ENCODE measurements at places on chromosomes 2 and 18.

DNA sequence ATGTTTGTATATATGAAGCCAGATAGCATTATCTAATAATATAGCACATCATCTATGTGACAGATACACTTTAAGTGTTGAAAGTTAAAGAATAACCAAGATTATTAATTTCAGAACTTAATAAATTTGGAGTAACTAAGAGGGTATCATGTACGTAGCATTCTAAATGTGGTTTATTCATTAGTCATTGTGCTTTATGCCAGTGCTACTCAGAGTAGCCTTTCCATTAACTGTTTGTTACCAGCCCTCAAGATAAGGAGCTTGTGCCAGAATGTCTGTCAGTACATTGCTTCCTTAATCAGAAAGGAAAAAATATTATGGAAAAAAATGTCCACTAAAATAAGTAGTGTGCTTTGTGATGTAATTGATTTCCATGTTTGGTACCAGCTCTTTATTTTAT is 94.9 kb upstream of the TWSG1 start:
- DNase-seq: no peak

DNA sequence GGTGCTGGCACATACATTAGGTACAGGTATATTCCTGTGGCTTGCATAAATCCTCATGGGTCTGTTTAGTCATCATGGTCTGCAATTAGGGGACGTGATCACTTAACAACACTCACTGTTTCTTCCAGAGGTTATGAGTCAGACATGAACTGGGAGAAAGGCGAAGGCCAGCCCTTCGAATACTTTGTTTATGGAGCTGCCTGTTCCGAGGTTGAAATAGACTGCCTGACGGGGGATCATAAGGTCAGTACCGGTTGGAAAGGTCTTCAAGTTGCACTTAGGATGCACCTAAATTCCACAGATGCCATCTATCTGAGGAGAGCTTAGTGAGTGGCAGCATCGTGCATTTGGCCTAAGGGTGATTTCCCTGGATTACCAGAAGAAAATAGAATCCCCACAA is 76.9 kb downstream of the AOX1 start:
- peak; percentile 46 for DNase-seq

- peak; percentile 91 for DNase-seq
Observed at GRCh38 chr2:127014630-127015029, 92.3 kb downstream of the BIN1 start.

- no peak for DNase-seq
Observed at GRCh38 chr2:54464341-54464740, 8.2 kb downstream of the SPTBN1 start.

GRCh38 chr18:805755-806110 is 6.3 kb downstream of the YES1 start:
- no peak for DNase-seq

DNA sequence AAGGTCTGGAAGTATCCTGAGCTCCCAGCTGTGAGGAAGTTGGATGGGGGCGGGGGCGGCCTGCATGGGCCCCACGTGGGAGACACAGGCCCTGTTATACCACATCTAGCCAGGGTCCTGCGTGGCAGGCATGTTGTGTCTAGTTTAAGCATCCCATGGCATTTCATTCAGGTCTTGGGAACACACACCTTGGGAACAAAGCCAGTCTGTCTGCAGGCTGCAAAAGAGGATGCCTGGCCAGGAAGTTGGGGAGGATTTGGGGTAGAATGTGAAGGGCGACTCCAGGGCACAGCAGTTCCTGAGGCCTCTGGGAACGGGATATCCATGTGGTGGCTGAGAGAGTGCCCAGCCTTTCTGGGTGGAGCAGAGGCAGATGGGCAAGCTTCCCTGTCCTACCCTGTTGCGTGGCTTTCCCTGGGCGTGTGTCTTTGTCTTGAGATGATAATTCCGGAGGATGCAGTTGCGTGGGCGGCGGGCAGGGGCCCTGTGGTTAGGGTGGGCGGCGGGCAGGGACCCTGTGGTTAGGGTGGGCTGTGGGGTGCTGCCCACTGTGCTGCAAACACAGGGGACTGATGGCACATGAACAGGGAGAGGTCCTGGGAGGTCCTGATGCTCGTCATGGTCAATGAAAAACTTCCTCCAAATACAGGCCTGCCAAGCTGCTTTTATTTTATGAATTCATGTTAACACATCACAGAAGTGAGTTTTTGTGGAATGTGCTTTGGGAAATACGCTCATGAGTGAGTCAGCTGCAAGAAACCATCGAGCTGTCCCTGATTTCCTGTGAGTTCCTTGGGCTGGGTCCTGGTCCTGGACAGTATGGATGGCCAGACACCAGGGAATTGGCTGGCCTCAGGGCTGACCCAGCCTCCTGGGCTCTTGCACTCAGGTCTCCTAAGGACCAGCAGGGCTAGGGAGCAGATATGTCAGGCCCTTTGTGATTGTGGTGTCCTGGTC is 90.0 kb upstream of the HS6ST1 start:
- DNase-seq: peak; percentile 92

GRCh38 chr2:47339745-47340541 is 63.0 kb upstream of the MSH2 start:
- DNase-seq: peak; percentile 57

- no peak for DNase-seq
Observed at GRCh38 chr2:38260469-38260868, 116.6 kb downstream of the ATL2 start.

GRCh38 chr2:109247812-109248211 is 118.8 kb downstream of the SH3RF3 start:
- DNase-seq: no peak

DNA sequence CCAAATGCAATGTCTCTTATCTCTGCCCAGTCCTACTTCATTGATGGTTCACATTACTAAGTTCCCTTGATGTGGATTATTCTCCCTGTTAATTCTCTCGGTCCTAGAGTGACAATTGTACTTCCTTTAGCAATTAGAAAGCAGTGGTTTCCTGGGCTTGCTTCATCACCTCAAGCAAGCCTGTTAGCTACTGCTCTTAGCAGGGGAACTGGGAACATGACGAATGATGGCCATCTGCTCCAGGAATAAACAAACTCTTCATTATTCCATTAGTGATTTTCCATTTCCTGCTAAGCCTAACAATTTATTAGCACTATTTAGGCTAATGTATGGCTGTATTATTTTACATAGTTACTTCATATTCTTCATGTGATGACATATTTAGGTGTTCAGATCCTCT is 331.8 kb downstream of the MTX2 start:
- no peak for DNase-seq

DNA sequence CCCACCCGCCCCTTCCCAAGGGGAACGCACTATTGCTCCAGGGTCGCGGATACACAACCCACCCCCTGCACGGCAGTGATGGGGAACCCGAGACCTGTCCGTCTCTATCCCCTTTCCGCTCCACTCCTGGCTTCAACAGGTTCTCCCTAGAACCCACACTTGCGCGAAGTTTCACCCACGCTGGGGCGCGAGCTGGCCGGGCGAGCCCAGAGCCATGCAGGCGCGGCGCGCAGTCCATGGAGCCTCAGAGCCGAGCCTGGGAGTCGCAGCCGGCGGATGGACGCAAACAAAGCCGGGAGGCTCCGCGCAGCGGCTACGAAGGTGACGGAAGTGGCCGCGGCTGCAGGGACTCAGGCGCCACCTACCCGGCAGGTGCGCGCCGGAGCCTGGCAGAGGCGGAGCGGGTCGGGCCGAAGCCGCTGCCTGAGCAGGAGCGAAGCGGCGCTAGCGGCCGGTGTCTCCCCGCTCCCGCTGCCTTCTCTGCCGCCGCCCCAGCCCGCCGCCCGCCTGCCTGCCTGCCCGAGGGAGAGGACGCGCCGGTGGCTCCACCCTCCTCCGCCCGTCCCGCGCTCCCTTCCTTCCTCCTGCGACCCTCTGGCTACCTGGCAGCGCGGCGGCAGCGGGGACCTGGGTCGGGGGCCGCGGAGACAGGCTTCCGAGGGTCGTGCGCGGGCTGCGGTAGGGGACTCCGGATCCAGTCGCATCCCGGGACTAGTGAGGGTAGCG is 14.0 kb downstream of the ALPG start:
- DNase-seq: no peak

DNA sequence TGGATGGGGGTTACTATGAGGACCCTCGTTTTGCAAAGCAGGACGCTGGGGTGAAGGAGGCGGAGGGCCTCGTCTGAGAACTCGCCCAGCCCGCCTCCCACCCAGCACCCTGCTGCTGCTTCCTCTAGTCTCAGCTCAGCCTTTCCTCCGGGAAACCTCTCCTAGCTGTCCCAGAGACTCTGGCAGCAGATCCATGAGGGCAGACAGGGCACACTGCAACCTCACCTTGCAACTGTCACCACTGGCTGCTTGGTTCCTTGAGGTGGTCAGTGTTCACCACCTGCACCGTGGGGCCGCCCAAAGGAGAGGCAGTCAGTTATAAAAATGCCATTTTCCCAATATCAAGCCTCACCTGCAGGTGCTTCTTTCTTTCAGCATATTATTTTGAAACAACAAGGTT is 45.6 kb downstream of the PARD6G start:
- DNase-seq: no peak

GRCh38 chr2:234569776-234570430 is 73.0 kb upstream of the ARL4C start:
- DNase-seq: no peak

- DNase-seq: peak; percentile 86
Observed at GRCh38 chr2:219249203-219249980, 3.7 kb upstream of the TUBA4B start.

DNA sequence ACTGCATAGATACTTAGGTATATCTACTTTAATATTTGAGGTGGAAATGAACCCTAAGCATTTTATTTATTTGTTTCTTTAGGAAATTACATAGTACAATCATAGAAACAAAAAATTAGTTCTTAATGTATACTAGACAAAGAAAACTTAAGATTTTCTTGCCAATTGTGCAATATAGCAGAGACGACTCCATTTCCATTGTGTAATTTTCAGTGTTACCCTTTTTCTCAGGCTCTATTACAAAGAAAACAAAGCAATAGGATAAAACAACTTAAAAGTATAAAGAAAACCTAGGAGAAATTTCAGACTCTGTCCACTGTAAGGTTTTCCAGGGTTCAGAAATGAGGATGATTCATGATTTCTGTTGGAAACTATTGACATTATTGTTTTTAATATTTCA is 89.0 kb upstream of the SERTAD2 start:
- no peak for DNase-seq

DNA sequence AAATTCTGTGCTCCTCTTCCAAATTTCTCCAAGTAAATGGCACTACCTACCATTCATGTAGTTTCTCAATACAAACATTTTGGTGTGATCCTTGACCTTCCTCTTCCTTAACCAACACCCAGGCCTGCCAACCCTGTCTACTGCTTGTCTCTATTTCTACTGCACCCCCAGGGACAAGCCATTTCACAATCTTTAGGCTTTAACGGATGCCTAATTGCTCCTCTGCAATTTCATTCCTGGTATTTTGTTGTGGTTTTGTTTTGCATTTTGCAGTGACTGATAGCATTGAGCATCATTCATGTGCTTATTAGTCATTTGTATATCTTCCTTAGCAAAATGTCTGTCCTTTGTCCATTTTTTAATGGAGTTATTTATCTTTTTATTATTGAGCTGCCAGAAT is 10.0 kb downstream of the FAP start:
- peak; percentile 59 for DNase-seq

DNA sequence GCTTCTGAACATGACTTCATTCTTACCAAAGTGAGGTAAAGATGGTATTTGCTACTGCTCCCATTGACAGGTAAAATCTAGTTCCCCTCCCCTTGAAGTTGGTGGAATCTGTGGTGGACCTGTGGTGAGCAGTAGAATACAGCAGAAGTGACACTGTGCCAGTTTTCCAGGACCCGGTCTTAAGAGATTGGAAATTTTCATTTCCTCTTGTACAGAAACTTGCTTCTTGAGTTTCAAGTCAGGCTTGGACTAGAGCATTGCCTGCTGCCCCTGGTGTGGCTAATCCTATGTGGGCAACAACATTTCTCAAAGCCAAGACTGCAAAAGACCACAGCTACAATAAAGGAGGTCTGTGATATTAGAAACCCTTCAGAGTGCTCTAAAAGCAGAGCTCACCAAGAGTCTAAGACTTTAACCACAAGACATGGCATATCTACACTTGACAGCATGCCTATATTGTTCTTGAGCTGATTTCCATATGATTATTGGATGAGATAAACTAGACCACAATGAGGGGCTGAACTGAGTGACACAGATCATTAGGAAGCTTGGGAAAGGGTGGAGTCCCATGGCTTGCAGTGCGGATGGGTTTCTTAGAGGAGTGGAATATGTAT is 458.1 kb downstream of the BCL11A start:
- DNase-seq: no peak

DNA sequence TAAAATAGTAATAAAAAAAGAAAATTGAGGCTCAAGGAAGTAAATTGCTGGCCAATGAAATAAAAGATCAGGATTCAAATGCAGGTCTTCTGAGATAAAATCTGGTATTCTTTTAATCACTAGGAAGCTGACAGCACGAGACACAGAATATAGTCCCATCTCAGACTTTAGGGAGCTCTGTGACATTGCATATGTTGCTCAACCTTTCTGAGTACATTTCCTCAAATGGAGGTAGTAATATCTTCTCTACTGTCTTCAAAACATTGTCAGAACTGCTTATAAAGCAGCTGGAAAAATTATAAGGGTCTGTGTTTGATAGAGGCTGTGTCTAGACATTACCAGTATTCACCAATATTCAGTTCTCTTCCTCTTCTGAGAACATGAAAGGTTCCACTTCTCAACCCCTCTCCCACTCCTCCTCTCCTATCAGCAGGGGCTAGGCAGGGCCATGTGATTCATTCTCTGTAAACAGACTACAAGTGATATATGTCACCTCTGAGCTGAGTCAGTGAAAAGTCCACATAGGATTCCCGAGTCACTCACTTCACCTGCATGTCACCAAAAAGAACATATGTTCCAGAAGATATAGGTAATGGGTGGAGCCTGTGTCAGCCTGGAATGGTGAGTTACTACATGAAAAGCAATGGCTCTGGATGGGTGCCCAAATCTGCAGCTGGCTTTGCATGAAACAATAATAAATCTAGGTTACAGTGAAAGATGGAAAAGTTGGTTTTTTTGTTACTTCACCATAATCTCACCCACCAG is 7.1 kb downstream of the KCNE4 start:
- no peak for DNase-seq

DNA sequence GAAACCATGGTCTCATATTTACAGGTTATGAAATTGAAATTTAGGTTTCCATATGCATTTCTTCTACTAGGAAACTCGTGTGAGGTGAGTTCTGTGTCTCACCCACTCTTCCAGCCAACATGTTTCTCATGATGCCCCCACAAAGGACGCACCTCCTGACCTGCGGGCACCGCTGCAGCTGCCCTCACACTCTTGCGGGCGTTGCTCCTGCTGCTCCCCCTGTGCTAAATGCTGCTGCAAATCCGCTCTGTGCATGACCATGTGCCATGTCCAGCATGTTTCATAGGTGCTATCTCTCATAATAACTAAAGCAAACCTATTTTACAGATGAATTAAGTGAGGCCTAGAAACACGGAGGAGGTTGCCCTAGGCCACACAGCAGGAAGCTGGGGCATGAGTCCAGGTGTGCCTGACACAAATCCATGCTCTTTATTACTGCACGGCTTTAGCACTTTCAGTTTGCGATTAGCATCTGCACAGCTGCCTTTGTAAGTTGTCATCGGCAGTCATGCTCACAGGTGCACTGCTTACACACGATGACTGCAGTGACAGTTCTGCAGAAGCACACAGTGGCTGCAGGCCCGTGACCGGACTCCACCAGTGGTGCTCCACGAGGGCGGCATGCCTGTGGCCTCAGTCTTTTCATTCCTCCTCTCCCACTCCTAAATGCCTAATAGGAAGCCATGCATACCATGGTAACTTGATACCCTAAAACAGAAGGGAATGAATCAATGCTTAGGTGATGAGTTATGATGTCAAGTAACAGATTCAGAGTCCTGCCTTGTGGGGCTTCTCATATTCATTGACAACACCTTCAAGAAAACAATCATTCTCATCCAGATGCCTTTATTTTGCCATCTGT is 14.9 kb upstream of the GALR1 start:
- no peak for DNase-seq
